Endothelial cell of umbilical vein (primary cell): ENCODE measurements at places on chromosomes 3 and 15. TPM values are rescaled to one million over a fixed set of nuclear protein-coding genes. Genes with fewer than 3 reads are reported as not detected.

Gene CPA3
- 4.6 and 6.4 TPM in 2 replicates for polyA plus RNA-seq

Gene CTXN2
- polyA plus RNA-seq = 0.01 TPM in 1 of 2 replicates, not detected in the other

- no peaks in the 10 kb centered on the region for H3K4me1 ChIP-seq
- H3K27ac ChIP-seq = no peak overlapping the region
- H3K27me3 ChIP-seq = no peaks in the 10 kb centered on the region
- DNase-seq = no peak
- no peak overlapping the region for H3K4me3 ChIP-seq
Measured at GRCh38 chr3:103127098-103127630, 692.3 kb downstream of the ZPLD1 start.

- no peak for DNase-seq
- no peak overlapping the region for H3K4me3 ChIP-seq
- no peaks in the 10 kb centered on the region for H3K36me3 ChIP-seq
- H3K27ac ChIP-seq = no peak overlapping the region
- no peaks in the 10 kb centered on the region for H3K4me1 ChIP-seq
- no peaks in the 10 kb centered on the region for H3K27me3 ChIP-seq
Measured at GRCh38 chr3:5047764-5048419, 68.7 kb downstream of the BHLHE40 start.
